ENCODE measurements at places on chromosomes 5 and 9.

DNA sequence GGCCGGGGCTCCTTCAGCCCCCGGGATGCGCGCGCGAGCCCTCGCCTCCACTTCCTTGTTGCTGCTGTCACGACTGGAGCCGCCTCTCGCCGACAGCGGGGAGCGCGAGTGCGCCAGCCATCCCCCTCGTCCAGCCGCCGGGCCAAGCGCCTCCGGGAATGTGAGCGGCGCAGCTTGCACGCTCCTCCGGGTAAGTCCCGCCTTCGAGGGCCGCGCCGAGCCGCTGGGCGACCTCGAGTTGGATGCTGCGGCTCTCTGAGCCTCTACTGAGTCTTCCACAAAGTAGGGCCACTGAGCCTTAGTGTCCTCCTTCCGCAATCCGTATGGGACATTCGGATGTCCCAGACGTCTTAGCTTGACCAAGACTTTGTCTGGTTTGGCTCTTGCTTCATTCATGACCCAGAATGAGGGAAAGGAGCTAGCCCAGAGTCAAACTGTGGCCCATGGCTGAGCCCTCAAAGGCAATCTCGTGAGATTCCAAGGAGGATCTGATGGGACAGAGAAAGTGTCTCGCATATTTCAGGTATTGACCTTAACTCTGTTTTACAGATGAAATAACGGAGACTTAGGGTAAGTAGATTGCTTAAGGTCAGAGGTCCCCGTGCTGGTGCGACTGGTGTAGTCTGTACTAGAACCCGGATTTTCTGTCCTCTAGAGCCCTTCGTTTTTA lies 586 bp downstream of the HMGXB3 start:
- peak; percentile 2 for DNase-seq

GRCh38 chr9:134916161-134916665 lies 1.5 kb downstream of the FCN1 start:
- no peak for DNase-seq

- no peak for DNase-seq
These were observed 23.8 kb downstream of the PHAX start for GRCh38 chr5:126624534-126624933.

DNA sequence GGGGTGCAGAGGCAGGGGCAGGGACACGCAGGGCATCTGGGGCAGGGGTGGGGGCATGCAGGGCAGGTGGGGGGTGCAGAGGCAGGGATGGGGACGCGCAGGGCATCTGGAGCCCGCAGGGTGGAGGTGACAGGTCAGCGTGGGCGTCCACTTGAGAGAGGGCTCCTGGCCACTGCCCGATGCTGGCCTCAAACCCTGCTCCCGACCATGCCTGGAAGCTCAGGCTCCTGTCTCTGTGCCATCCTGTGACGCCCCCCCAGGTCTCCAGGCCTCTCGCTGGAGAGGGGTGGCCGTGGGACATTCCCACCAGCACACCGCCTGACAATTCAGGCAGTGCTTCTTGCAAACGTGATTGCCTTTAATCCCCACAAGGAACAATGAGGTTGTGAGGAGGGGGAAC lies 33.0 kb downstream of the ZDHHC11B start:
- no peak for DNase-seq

DNA sequence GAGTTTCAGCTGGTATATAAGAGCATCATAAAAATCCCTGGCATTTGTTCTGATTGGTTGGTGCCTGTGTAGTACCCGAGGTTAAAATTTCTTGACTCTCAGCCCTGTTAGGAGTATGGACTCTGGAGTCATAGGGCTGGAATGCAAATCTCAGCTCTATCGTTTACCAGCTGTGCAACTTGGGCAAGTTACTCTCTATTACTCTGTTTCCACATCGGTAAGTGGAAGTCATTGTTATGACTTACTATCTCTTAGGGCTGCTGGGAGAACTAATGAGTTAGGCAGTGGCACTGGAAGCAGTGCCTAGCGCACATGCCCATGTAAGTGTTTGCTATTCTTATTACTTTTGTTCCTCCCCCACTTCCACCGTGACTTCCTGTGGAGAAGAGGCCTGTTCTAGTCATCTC lies 141.6 kb downstream of the BOD1 start:
- DNase-seq, result no peak

- no peak for DNase-seq
These were observed 20.8 kb downstream of the LHFPL2 start for GRCh38 chr5:78627766-78628165.

- peak; percentile 6 for DNase-seq
These were observed 66.4 kb downstream of the MACROH2A1 start for GRCh38 chr5:135332519-135333150.

DNA sequence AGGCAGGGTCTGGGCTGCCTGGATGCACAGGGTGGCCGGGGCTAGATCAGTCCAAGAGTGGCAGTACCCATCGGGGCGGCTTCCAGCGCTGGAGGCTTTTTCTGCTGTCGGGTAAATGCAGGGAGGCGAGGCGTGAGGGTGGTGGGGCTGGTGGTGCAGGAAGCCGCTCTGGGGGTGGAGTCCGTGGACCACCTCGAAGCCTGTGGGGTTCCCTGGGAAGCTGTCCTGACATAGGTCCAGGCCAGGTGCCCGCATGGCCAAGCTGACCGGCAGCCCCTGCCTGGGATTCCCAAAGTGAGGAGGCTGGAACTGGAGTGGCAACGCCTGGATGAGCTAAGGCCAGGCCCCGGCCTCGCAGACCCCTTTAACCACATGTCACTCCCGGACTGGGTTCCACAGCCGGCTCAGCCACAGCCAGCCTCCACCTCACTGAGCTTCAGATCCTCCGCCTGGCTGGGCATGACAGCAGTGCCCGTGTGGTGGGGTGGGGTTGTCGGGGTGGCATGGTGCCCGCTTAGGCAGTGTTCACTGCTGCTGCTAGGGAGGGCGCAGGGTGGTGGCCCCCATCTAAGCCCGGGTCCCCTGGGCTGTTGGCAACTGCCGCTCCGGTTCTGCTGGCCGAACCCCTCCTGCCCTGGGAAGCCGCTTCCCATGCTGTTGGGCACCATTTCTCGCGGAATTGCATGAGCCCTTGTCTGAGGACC lies 1.4 kb upstream of the QRFP start:
- DNase-seq, result no peak
